CD8-positive, alpha-beta T cell (primary cell): ENCODE measurements at places on chromosomes 13 and 19. TPM values are rescaled to one million over a fixed set of nuclear protein-coding genes. Genes with fewer than 3 reads are reported as not detected.

- DNase-seq = no peak
These were observed 13.3 kb downstream of the SPATA13 start for GRCh38 chr13:24173795-24174194.

DNA sequence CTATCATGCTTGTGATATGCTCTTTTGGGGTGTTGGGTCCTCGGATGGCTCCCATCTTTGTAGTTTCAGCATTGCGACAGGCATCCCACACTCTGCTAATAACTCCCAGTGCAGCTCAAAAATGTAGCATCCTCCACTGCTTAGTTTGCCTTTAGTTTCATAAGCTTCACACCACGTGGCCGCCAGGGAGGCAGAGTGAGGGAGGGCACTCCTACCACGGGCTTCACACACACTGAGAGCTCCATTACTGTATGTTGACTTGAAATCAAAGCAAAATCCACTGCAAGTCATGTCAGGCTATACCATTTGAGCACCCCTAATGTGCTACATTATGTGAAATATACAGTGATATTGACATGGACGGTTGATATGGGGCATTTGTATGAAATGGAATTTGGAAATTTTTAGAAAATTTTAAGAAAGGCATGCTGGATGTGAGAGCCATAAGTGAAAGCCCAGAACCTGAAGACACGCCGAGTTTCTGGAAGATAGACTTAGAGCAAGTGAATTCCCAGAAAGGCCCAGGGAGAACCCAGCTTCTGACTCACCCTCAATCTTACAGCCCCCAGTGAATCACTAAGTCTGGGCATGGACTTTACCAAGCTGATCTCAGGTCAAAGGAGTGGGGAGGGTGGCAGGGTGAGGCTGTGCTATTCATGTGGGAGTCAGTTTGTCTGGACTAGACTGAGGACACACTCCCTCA is 94.1 kb downstream of the HSPH1 start:
- no peak for DNase-seq

DNA sequence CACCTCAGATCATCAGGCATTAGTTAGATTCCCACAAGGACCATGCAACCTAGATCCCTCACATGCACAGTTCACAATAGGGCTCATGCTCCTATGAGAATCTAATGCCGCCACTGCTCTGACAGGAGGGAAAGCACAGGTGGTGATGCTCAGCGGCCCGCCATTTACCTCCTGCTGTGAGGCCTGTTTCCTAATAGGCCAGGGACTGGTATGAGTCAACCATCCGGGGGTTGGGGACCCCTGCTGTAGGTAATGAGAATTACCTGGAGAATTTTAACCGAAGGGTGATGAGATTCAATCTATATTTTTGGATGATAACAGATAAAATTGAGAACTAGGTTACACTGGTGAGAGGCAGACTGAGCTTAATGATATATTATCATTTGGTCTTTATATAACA is 101.4 kb downstream of the LACC1 start:
- DNase-seq = no peak

DNA sequence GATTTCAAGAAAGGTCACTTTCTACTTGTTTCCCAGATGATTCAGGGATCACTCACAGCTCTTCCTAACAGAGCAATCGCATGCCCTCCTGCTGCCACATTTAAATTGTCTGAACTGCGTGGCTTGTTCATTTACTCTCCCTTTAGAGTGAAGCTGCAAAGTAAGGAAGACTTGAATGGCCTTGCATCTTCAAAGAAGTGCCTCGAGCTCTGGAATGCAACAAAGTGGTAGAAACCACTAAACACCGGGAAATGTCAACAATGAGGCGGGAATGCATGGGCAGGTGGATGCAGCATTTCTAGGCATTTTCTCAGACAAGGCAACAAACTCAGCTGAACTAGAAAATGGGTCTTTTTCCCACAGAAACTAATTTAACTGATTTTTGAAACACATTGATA is 10.3 kb upstream of the DACH1 start:
- DNase-seq = no peak

Gene PEG3
- total RNA-seq = 0.16 TPM

GRCh38 chr13:93108111-93108601 is 118.5 kb upstream of the GPC6 start:
- no peak for DNase-seq

- no peak for DNase-seq
These were observed 66.7 kb downstream of the CDADC1 start for GRCh38 chr13:49314344-49314882.

- no peak for DNase-seq
These were observed 18.1 kb upstream of the GSX1 start for GRCh38 chr13:27774169-27774568.

Gene ZNF816
- total RNA-seq = 6.4 TPM

GRCh38 chr13:40161351-40161810 is 505.1 kb downstream of the FOXO1 start:
- DNase-seq = no peak

Gene KCTD4
- not detected for total RNA-seq

Gene ZNF528
- total RNA-seq = 15.3 TPM

DNA sequence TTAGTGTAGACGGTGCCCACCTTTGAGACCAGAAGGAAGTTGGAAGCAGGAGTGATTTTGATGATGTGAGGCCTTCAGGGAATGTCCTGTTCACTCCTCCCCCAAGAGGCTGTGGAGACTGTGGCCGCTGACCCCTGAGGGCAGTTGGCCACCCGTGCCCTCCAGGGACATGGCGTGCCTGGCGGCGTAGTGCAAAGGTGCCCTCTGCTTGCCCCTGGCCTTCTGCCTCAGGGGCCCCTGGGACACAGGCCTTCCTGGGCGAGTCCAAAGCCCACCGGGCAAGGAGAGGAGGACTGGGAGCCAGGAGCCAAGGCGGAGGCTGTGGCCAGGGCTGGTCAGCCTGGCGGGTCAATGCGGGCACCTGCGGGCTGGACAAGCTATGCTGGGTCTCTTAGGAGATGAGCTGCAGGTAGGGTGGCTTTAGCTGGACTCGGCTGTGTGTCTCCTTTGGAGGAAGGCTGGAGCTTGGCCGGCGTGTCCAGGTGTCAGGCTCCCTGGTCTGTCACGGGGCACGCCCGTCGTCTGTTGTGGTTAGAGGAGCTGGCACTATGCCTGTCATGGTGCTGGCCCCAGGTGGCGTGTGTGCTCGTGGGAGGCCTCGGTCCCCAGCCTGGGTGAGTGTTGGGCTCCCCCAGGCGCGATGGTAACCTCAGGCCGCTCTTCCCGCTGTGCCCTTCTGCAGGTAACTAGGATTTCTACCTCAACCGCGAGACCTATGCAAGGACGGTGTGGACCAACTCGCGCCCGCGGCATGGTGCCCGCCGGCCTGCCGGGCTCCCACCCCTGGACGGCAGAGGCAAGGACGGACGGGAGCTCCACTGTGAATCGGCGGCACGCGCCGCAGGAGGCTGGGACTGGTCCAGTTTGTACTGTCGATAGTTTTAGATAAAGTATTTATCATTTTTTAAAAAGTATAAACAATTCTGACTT is 6.8 kb downstream of the PLEKHJ1 start:
- no peak for DNase-seq

GRCh38 chr13:33744589-33745369 is 73.2 kb upstream of the RFC3 start:
- no peak for DNase-seq

Gene ZNF14
- 40.7 TPM for total RNA-seq

Gene TPTE2
- not detected for total RNA-seq

DNA sequence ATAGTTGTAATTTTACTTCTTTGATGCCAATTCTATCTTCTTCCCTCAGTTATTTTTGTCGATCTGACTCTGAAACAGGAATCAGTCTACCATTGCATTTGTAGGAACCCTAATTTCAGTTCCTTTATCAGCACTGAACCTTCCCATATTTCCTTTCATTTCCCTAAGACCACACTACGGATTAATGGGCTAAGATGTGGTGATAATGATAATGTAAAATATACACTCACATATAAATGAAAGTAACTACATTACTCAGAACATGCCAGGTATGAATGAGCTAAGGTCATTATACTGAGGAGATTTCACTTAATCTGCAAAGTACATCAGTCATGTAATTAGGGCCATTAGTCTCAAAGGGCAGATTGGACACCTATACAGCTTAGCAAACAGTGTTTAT is 60.2 kb upstream of the RFC3 start:
- DNase-seq = no peak
